ENCODE measurements at places on chromosomes 2 and 18.

GRCh38 chr18:75041586-75041985, 167.4 kb downstream of the PTGR3 start:
- DNase-seq = no peak

DNA sequence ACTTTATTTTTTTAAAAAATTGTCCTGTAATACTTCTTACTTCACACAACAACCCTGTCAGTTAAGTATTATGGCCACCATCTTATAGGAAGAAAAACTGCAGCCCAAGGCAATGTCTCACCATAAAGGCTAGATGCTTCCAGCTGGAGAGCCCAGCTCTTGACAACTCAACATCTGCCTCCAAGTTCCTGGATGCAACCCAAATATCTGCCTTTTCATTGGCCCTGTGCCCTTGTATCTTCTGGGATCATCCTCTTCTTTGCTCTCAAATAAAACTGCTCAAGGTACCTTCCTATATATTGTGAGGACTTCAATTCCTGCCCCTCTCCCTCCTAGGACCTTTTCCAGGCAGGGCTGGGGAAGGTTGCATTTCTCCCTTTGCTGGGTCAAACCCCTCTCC, 69.5 kb downstream of the BIN1 start:
- DNase-seq = no peak

DNA sequence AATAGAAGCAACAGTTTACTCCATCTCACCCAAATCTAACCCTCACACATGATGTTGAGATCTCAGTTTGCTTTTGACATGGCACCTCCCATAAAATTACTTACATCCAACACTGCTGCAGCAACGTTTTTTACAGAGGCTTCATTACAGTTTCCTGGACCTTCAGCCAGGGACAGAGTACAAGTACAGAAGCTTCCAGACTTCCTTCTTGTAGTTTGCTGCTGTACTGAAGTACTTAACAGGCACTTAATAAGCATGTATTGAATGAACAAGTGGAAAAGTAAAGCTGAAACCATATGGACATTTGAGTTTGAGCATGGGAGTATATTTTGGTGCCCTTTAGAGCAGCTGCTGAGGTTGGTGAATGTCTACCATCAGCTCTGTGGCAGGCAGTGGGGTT, 514.2 kb downstream of the PTPRM start:
- DNase-seq = no peak

DNA sequence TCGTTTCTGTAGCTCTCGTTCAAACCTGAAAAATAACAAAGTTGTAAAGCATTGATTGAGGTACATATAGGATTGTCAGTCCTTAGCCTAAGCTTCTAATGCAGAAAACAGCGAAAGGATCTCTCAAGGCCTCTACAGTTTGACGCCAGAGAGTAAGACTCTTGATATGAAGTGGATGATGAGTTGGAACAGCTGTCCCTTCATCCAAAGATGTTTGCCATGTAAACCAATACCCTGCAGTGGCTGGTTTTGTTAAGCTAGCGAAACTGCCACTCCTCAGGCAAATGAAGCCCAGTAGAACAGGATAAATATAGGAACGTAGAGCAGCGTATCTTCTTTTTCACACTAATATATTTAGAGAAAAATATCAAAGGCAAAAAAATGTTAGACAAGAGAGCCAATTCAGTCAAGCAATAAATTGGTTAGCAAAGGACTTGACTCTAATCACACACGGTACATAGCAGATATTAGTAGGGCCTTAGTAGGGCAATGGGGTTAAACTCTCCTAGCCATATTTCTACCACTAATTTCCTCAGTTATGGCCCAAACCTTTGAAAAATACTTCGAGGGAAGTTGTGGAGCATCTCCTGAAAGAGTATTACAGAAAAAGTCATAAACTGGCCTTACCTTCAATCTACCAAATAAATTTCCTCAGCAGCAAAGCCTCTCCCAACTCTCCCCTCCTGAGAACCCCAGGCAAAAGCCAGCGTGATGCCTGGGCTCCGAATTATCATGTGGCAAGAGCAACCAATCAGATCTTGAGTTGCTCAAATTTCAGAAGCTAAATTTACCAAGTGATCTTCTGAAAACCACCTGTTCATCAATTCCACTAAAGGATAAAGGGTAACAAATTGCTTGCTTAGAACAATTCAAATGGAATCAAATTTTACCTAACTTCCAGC, at the start of gene NEB:
NEB (minus strand) TSS at position 706 of the 902 bp plus-strand sequence. CDS start 1,320 bp downstream, outside the sequence.
- DNase-seq = no peak

DNA sequence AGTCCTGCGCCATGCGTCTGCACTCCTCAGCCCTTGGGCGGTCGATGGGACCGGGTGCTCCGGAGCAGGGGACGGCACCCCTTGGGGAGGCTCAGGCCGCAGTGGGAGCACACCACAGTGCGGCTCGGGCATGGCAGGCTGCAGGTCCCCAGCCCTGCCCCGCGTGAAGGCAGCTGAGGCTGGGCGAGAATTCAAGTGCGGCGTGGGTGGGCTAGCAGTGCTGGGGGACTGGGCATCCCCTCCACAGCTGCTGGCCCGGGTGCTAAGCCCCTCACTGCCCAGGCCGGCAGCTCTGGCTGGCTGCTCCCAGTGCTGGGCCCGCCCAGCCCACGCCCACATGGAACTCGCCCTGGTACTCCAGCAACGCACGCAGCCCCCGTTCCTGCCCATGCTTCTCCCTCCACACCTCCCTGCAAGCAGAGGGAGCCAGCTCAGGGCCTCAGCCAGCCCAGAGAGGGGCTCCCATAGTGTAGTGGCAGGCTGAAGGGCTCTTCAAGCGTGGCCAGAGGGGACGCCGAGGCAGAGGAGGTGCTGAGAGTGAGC, 198.3 kb upstream of the CNTNAP5 start:
- no peak for DNase-seq

GRCh38 chr2:128093762-128094161, 2.8 kb downstream of the UGGT1 start:
- DNase-seq = no peak

DNA sequence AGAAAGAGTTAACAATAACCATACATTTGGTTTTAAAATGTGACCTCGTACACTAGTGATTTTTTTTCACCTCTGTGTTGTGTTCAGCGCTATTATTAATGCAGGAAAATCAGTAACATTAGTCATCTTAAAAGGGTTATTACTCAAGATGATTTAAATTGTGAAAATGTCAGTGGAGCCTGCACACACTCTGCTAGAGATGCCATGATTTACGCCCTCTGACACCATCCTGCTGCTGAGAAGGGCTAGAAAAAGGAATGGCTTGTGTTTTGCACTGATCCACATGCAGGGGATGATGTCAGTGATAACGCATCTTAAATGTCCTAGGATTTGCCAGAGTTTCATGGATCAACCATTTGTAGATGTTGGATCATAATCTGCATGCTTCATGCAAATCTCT, 121.3 kb upstream of the BOD1L2 start:
- no peak for DNase-seq

- DNase-seq = no peak
Observed at GRCh38 chr2:231344851-231345250, 50.7 kb upstream of the B3GNT7 start.

DNA sequence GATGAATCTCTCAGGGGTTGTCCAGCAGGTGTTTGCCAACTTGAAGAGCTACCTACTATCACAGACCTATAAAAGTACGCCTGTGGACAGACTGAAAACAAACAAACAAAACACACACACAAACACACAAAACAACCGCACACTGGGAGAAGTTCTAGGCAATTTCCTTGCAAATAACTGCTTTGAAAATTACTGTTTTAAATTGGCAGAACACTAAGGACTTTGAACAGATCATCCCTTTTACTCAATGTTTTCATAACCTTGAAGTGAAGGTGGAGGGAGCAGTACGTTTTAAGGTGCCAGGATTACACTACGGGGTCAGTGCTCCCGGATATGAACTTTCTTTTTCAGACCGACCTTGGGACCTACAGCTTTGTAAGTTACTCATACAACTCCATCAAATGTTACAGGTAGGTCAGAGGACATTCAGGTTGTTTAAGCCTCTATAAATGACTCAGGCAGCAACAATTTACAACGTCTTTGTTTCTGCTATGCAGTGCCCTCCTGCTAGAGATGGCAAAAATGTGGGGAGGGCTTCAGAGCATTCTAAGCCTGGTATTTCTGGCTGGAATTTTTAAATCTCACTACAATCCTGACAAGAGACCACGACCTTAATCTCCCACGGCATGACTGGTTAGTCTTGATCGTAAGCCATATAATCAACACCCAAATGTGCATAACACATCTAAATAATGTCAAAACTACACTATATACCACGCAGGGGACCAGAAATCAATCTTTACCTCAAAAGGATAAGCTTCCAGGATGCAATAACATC, 1.4 kb upstream of the SLC20A1 start:
- DNase-seq = no peak

GRCh38 chr18:23143016-23143814, 7.9 kb downstream of the CABLES1 start:
- no peak for DNase-seq

GRCh38 chr2:169661265-169661664, 32.9 kb downstream of the CFAP210 start:
- no peak for DNase-seq

DNA sequence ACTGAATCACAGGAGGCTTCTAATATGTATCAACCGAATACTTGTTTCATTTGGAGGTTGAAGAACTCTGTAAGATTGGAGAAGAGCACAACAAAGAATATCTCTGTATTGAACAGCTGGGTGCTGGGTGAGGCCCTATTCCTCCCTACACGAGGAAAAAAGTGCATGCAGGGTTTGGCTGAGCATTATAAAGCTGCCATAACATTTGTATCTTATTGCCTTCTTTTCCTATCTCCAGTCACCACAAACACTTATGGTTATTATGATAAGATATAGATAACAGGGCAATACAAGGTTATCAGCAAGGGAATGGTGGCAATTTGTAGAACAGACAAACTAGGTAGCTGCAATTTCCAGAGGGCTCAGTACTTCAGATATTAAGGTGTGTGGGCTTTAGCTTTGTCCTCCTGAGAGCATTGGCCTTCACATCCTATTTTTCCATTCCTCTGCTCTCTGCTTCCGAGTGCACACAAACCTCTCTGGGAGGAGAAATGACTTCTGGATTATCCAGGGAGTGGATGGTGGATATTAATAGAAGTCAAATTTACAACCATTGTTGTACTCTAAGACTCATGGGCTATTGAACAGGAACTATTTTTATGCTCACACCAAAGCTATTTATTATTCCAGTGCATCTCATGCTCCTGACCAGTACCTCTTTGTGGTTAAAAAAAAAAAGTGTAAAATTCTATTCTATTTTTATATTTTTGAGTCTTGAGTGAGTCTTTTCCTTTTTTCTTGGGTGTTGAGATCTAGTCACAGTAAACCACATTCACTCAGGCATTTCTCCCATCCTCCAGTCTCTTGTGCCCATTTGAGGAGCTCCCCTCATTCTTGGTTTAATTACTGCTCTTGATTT, 248.4 kb downstream of the ETAA1 start:
- DNase-seq = no peak

DNA sequence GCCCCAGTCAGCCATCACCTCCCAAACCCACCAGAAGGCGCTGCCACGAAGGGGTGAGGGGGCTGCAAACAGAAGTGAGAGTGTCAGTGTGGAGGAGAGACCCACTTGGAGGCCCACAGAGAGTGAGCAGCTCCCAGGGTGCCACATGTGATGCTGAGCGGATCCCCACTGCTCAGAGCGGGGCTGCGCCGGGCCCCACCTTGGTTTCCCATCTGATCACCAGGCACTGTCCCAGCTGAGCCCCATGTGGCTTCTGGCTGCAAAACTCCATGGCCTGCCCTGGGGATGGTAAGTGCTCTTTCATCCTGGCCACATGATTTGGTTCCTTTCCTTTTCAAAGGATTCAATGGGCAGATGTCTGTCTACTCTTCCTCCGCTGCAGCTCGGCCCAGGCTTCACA, 23.8 kb downstream of the SNORC start:
- no peak for DNase-seq

DNA sequence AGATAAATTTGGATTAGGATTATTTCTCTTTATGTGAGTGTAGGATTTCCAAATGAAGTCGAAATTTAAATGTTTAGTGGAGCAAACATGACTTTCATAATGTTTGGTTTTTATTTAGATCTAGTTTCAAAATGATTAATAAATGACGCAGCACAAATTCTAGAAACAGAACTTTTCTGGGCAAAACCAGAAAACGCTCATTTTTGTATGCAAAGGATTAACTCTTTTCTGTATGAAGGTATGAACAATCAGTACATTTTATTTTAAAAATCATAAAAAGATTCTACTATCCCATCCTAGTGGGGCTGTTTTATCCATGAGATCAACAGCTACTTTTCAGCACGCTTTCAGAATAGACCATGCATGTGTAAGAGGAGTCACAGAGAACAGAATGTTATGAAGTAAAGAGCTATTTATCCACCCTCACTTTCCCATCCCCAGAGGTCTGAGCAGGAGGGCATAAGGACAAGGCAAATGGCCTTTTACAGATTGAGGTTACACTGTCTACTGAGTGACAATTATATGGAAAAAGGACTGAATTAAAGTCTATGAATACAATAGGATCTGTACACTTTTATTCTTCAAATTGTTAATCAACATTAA, 270.8 kb downstream of the ZEB2 start:
- DNase-seq = no peak
